Endodermal cell (in vitro differentiated cells): ENCODE measurements at places on chromosomes 6 and 20.

GRCh38 chr20:35404614-35405259 lies 7.0 kb downstream of the UQCC1 start:
- DNase-seq, result no peak

- DNase-seq, result no peak
Observed at GRCh38 chr6:112911959-112912358, 564.8 kb downstream of the RFPL4B start.

- DNase-seq, result no peak
Observed at GRCh38 chr6:85703406-85703805, 60.7 kb upstream of the SYNCRIP start.

GRCh38 chr6:20906945-20907344 lies 372.7 kb downstream of the CDKAL1 start:
- no peak for DNase-seq

- DNase-seq, result no peak
Observed at GRCh38 chr6:41707565-41708200, 27.7 kb downstream of the TFEB start.

DNA sequence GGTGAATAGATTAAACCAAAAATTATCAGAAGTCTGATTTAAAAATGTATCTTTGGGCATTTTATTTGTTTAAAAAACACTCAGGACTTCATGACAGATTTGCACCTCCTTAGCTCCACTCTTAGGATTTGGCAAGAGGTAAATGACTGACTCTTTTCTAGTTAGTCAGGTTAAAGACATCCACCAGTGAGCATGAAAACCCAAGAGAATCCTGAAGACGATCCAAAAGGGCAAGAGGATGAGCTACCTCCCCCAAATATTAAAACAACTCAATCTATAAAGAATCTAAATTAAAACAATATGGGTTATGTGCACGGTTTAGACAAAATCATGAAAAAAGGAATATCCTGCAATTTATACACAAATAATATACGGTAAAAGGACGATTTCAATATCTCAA lies 89.4 kb upstream of the OPRM1 start:
- no peak for DNase-seq

DNA sequence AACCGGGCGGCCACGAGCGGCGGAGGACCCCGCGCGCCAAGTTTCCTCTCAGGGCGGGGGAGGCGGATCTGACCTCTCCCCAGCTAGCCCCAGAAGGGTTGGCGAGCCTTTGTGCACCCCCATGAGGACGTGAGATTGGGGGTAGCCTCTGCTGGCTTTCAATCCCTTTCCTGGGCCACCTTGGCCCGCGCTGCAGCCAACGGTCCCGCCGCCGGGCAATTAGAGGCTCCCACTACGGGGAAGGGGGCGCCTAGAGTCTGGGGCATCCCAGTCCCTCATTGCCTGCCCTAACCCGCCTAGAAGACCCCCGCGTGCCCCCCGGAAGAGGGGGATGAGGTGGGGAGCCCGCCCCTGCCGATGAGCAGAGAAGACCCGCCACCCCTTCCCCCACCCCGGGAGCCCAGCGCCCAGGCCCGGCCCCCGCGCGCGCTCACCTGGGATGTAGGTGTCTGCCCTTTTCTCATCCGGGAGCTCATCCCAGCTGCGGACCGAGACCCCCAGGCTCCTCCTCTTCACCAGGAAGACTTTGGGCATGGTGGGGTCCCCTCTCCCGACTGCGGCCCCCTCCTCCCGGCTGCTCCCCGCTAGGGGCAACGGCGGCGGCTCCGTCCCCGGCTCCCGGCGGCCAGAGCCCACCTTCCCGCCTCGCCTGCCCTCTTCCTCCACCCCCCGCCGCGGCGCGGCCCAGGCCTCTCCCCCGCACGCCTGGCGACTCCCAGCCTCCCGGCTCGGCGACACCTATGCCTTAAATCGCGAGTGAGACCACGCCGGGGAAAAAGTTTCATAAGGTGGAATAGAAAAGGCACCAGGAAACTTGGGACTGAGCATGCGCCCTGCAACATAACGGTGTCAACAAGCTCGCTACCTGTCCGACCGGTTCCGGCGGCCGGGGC lies at the start of gene OVOL2:
Gene OVOL2, minus strand, starts transcription at position 816 of the 893 bp plus-strand sequence. Its CDS starts 282 bp downstream, at position 534.
- DNase-seq, result peak; percentile 94

GRCh38 chr20:19555726-19556125 lies 202.3 kb upstream of the RIN2 start:
- no peak for DNase-seq

DNA sequence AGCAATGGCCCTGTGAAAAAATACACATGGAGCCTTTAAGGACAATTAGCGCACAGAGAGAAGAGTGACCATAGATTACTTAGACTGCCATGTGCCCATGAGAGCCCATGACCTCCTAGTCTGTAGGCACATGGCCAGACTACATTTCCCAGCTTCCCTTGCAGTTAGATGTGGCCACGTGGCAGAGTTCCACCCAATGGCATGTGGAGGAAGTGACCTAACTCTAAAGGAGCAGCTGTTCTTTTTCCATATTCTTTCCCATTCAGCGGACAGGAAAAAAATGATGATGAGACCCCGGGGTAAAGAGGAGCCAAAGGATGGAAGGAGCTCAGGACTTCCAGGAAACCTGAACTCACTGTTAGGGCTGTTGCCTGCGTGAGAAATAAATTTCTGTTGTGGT lies 116.6 kb downstream of the CBLN4 start:
- peak; percentile 49 for DNase-seq
